Stimulated activated CD8-positive, alpha-beta memory T cell treated with anti-CD3 and anti-CD28 coated beads, Interleukin-4, amount 100 ng/mL, for 1 hour (primary cell): ENCODE measurements at places on chromosomes 4 and X.

GRCh38 chrX:113982766-113983165 is 601.1 kb upstream of the HTR2C start:
- DNase-seq = no peak

GRCh38 chr4:138977524-138977923 is 38.1 kb upstream of the NOCT start:
- no peak for DNase-seq

DNA sequence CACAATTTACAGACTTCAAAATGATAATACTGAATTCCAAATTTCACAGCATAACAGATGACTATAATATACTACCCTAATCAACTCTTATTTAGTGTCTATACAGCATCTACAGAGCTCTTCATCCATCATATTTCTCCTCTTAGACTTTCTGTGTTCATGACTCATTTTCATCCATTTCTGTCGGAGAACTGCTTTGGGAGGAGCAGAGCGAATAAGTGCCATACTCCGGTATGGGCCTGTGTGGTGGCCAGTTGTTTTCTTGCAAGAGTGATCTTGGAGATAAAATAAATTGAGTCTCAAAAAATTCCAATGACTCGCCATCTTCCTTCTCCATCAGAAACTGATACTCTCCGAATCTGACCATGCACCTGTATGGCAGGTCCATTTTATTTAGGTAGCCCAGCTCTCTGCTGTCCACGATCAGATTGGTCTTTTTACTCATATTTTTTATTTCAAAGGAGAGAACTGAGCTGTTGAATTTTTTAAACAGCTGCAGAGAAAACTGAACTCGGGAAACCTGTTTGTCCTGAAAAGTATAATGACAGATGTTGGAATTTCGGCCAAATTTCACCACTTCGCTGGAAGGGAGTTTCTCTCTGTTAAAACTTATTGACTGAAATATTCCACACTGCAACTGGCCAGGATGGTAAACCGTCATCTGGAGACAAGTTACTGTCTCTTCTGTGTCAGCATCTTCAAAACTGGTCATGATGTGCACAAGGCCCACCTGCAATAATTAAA is 7.8 kb downstream of the TIFA start:
- no peak for DNase-seq

DNA sequence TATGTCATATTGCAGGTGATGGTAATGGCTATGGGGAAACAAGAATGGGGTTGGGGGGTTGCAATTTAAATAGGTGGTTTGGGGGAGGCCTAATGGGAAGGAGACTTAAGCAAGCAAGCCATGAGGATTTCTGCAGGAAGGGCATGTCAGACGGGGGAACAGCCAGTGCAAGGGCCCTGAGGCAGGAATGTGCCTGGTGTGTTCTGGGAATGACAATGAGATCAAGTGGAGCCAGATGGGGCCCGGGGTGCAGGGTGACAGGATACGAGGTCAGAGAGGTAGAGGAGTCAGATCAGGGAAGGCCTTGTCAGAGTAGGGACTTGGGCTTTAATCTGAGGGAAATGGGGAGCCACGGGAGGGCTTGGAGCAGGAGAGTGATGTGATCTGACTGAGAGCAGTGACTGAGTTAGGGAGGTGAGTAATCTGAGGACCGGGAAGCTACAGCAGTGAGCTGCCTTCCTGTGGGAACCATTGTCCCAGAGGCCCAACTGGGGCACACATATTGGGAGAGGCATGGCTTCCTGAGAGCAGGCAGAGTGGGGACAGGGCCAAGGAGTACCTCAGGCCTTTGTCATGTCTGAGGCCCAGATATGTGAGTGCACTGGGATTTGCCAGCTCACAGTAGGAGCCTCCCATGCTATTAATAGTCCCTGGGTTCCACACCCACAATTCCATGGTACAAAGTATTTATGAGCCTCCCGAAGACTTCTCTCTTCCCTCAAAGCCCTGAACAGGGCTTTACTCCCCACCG is 139.8 kb downstream of the BCOR start:
- no peak for DNase-seq

DNA sequence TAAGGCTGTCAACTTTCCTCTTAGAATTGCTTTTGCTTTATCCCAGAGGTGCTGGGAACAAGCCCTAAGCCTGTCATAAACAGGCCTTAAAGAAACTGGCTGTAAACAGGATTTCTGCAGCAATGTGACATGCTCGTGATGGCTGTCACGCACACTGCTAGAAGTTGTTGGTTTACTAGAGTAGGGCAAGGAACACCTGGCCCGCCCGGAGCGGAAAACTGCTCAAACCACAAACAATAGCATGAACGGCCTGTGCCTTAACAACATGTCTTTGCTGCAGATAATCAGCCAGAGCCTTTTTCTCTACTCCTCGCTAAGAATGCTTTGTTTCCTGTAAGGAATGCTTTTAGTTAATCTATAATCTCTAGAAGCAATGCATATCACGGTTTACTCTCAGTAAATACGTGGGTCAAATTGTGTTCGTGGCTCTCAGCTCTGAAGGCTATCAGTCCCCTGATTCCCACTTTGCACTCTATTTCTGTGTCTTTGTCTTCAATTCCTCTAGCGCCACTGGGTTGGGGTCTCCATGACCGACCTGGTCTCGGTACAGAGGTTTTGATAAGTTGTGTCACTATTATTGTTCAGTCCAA is 318.3 kb downstream of the GLUD2 start:
- DNase-seq = no peak
